ENCODE measurements at places on chromosomes 7 and 10.

GRCh38 chr10:122333037-122333436, 41.5 kb upstream of the PLEKHA1 start:
- DNase-seq: no peak

GRCh38 chr10:110504111-110504735, 6.5 kb downstream of the DUSP5 start:
- peak; percentile 92 for DNase-seq

- DNase-seq: no peak
These were observed 231.3 kb upstream of the RHOBTB1 start for GRCh38 chr10:61175316-61175715.

DNA sequence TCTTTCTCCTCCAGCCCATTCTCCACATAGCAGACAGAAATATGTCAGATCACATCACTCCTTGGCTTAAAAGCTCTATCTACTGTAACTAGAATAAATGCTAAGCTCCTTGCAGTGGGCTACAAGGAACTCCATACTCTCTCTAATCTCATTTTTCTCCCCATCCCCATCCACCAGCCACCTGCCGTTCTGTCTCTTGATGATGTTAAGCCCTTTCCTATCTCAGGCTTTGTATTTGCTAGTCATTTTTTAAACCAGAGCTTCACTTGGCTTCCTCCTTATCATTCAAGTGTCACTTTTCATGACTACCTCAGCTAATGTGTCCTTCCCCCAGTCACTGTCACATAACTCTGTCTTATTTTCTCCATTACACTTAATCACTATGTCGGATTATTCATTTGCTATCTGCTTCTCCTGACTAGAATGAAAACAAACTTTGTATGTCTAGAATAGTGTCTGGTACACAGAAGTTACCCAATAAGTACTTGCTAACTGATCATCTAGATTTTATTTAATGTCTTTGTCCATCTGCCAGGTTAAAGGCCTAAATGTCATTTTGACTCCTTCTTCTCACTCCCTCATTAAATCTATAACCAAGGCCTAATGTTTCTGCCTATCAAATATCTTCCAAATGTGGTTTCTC, 87.2 kb upstream of the RPA3 start:
- no peak for DNase-seq

DNA sequence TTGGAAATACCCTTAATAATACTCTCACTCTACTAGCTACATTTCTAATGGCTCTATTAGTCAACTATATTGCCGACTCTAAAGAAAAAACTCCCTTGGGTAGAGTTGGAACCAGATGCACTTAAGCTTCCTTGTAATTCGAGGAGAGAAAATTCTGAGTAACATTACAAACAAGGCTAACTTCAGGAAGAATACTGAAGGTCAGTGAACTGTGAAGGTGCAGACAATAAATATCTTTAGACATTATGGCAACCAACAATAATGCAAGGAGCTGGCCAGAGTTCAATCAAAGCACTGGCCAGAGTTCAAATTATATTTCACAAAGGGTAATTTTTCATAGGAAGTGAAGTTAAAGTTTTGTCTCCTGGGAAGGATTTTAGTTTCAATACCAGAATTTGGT, 40.7 kb upstream of the MRLN start:
- no peak for DNase-seq

GRCh38 chr7:18583305-18583704, 87.8 kb downstream of the HDAC9 start:
- no peak for DNase-seq

DNA sequence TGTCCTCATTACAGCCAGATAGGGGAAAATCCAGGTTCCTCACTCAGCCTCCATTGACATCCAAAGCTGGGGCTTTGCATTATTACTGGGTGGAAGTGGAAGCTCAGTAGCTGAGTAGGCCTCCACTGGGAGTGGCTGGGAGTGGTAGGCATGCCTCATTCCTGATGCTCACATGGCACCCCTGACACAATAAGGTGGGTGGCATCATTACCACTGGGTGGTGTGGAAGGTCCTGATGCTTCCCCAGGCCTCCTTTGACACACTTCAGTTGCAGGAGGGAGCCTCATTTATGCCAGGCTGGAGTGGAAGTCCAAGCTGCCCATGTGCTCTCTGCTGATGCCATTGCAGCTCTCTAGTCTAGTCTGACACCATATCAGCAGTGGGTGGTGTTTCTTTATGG, 48.2 kb upstream of the GPR141 start:
- DNase-seq: no peak

DNA sequence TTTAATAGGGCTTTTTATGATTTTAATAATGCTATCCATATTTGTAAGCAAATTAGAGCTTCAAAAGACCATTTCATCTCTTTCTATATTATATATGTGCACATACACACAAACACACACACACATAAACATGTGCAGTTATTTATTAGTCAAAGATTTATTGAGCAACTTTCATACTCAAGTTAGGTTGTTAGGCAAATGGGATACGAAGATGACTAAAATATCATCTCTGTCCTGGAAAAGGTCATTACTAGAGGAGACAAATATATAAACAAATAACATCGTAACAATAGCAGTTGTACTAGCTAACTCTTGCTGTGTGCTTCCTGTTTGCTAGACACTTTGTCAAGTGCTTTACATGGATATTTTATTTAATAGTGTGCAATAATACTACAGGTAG, 307.9 kb downstream of the SNX13 start:
- no peak for DNase-seq

- DNase-seq: no peak
These were observed 45.9 kb downstream of the SVIL start for GRCh38 chr10:29588629-29589421.

DNA sequence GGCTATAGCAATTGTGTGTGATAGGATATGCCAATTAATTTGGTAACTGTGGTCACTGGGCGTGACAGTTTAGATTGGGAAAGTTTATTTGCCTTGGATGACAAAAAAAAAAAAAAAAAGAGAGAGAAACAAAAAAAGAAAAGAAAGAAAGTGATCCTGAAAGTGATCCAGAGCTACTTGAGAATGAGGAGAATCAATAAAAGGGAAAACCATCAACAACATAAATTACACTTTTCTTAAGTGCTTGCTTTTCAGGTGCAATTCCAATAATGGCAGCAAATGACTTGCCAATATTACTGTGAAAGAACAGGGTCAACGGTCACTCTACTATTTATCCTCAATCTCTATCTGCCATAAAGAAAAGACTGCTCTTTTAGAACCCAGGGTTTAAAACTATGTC, 191.8 kb upstream of the SEMA3C start:
- no peak for DNase-seq

GRCh38 chr10:58174831-58175230, 92.9 kb downstream of the IPMK start:
- DNase-seq: no peak

GRCh38 chr10:103618575-103619423, 125.3 kb downstream of the NEURL1 start:
- DNase-seq: peak; percentile 49

GRCh38 chr10:12848439-12849173, 152.9 kb downstream of the CCDC3 start:
- DNase-seq: no peak

GRCh38 chr10:62374862-62375710, 917 bp downstream of the ZNF365 start:
- no peak for DNase-seq

- peak; percentile 86 for DNase-seq
These were observed 56.5 kb upstream of the PCGF5 start for GRCh38 chr10:91163869-91164474.

GRCh38 chr7:139741789-139742344, 35.9 kb downstream of the HIPK2 start:
- DNase-seq: no peak

DNA sequence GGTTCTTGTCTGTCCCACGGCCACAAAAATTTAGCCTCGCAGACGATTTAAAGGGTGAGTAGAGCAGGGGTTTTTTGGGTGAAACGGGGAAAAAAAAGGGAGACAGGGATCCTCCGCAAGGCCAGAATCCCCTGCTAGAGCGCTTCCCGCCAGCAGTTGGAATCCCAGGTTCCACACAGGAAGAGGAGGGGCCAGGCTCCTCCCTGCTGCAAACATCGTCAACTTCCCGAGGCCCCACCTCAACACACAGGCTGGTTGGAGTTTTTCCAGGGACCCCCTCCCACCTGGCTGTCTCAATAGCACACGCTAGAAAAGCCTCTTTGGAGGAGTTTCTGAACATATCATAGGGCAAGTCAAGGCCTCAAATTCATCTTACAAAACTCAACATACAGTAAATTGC, 112.7 kb downstream of the MTERF1 start:
- no peak for DNase-seq

- DNase-seq: no peak
These were observed 199.1 kb downstream of the CALN1 start for GRCh38 chr7:72213081-72213480.

DNA sequence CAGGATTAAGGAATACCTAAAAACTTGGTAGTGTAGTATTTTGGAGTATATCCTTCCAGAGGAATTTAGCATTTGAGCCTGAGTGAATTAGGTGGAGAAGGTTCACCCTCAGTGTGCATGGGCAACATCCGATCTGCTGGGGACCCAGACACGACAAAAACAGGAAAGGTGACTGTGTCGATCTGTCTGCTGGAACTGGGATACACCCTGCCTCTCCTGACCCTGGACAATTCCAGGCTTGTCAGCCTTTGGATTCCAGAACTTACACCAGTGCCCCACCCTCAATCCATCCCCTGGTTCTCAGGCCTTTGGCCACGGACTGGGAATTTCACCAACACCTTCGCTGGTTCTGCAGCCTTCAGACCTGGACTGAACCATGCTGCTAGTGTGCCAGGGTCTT, 41.9 kb downstream of the PTPRE start:
- DNase-seq: no peak

DNA sequence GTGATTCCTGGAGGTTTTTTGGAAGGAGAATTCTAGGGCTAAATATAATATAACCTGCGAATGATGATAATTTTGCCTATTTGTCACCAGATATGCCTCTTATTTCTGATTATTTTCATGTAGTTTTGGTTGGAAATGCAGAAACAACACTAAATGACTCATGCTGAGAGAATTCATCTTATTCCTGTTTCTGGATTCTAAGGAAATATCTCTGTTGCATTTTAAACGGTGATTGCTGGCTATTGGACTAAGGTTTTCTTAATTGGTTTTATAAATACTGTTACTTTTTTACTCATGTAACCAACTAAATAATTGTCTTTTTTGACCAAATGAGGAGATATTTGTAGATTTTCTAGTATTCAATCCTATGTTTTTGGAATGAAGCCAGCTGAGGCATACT, 204.9 kb upstream of the NPSR1 start:
- DNase-seq: no peak

DNA sequence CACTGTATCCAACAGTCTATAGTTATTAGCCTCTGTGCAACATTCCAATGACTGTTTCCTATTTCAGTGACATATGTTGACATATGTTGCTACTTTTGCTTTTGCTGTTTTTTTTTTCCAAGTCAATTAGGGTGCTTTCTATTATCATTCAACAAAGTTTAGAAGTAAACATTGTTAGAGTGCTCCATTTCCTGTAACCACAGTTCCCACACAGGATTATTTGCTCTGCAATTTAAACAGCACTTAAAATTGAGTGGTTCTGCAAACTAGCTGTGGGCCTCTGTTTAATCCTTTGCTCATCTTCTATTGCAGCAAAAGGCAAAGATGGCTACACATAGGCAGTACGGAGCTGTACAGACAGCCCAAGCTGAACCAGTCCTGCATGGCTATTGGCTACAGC, 46.5 kb upstream of the PTN start:
- no peak for DNase-seq

DNA sequence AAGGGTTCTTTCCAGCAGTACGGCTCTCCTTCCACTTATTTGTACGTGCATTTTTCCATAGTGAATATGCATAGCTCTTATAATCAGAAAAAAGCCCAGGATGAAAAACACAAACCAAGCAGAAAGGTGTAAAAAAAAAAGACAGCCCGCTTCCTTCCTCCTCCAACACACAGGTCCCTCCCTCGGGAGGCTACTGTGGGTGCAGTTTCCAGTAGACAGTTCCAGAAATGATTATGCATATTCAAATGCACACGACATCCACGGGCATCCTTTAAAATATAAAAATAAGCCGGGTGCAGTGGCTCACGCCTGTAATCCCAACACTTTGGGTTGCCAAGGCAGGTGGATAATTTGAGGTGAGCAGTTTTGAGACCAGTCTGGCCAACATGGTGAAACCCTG, 59.9 kb downstream of the TNRC18 start:
- DNase-seq: no peak

- DNase-seq: no peak
These were observed 207.4 kb downstream of the DIP2C start for GRCh38 chr10:482051-482501.

DNA sequence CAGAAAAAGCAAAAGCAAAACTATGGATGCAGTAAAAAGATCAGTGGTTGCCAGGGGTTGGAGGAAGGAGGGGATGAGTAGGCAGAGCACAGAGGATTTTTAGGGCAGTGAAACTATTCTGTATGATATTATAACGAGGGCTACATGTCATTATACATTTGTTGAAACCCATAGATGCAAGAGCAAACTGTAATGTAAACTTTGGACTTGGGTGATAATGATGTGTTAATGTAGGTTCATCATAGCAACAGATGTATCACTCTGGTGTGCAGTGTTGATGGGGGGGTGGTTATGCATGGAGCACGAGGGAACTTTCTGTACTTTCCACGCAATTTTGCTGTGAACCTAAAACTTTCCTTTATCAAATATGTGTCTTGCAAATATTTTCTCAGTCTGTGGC, 23.2 kb downstream of the SLK start:
- DNase-seq: no peak

DNA sequence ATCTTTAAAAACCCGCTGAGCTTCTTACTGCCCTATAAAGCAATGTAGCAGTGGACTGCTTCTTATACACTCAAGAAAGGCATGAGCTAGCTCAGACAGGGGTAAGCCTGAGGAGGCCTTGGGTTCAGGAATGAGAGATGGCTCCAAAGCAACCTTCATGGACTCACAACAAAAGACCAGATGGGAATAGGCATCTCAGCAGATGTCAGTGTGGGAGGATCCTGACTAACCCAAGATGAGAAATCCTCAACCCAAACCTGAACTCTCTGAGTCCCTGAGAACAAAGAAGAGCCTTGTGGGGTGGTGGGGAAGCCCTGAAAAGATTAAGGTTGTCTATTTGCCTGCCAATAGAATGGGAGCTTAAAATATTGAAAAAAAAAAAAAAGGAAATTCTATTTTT, 807.4 kb downstream of the KCNMA1 start:
- DNase-seq: no peak

DNA sequence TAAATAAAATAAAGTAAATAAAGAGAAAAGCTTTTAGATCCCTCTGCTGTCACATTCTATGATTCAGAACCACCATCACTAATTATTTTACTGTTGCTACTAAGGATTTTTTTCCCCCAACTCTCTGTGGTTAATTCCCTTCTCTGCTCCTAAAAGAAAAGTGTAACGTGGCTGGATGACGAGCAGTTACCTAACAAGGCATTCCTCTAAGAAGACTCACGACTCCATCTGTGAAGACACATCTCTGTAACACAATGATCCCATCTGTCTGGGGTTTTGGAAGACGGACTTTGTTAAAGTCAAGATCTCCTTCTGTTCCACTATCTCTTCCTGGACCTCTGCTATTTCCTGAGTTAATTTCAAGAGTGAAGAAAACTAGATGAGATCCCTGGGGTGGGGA, 179.9 kb downstream of the SFMBT2 start:
- DNase-seq: no peak

GRCh38 chr7:131538813-131539179, 17.6 kb downstream of the PODXL start:
- no peak for DNase-seq

GRCh38 chr7:5497295-5498103, 73.9 kb upstream of the TNRC18 start:
- no peak for DNase-seq

Measured in natural killer cell treated with Interleukin-12 subunit alpha and Interleukin-12 subunit beta and Interleukin-15 and Interleukin-18, amount 100 ng/mL, for 72 hours (primary cell).